Colonic mucosa (tissue), 4 donors: ENCODE measurements at places on chromosomes 16 and 17.

- H3K4me3 ChIP-seq: peak overlapping the region; percentile 86
- H3K36me3 ChIP-seq: peaks cover 10% of the 10 kb centered on the region
- peak overlapping the region; percentile 78 for H3K27ac ChIP-seq
Observed at GRCh38 chr17:39926588-39927100, 757 bp downstream of the ORMDL3 start.

- H3K36me3 ChIP-seq: no peaks in the 10 kb centered on the region
- no peaks in the 10 kb centered on the region for H3K4me1 ChIP-seq
- peak; percentile 38 for DNase-seq
- H3K4me3 ChIP-seq: no peak overlapping the region
Observed at GRCh38 chr16:22614271-22614947, 103.7 kb downstream of the NPIPB5 start.

DNA sequence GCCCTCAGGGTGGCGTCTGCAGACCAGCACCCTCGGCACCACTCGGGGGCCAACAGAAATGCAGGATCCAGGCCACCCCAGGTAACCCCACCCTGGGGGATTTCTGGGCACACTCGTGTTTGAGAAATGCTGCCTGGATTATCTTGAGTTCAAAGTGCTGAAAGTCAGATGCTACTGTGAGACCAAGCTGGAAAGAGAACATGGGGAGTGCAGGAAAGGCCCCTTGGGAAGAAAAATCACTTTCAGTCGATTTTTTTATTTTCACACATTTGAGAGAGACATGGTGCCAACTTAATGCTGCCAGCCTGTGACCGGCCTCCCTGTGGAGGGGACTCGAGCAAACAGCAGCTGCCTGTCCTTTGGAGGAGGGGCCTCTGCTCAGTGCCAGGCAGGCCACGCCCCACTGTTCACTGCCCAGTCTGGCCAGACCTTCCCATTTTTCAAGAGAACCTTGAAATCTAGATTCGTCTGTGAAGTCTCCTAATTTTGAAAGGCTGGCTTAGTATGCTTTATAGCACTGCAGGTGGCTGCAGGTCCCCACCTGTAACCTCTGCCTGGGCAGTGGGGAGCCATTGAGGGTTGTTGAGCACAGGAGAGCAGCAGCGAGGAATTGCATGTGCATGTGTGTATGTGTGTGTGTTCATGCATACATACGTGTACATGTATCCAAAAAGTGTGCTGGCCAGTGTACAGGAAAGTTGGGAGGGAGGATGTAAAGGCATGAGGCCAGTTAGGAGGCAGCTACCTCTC lies 70.7 kb upstream of the PLCG2 start:
- H3K27me3 ChIP-seq: no peaks in the 10 kb centered on the region
- H3K4me1 ChIP-seq: peaks cover 17% of the 10 kb centered on the region
- peak overlapping the region; percentile 65 for H3K27ac ChIP-seq
- no peak overlapping the region for H3K4me3 ChIP-seq

- no peaks in the 10 kb centered on the region for H3K36me3 ChIP-seq
- H3K27me3 ChIP-seq: no peaks in the 10 kb centered on the region
- H3K4me3 ChIP-seq: no peak overlapping the region
- H3K27ac ChIP-seq: no peak overlapping the region
Observed at GRCh38 chr17:53792451-53792850, 30.3 kb upstream of the KIF2B start.

GRCh38 chr17:57987581-57988300 lies at the start of gene VEZF1:
Gene VEZF1 (minus strand): TSS chr17:57988254. CDS start chr17:57988111, 143 bp downstream.
- DNase-seq: peak; percentile 73
- H3K4me3 ChIP-seq: peak within 1 kb of the TSS; percentile 86
- H3K36me3 ChIP-seq: no peaks in the 10 kb centered on the region
- peaks cover 7% of the 10 kb centered on the region for H3K4me1 ChIP-seq
- H3K27me3 ChIP-seq: no peaks in the 10 kb centered on the region
- peak within 1 kb of the TSS; percentile 96 for H3K27ac ChIP-seq

- H3K27me3 ChIP-seq: no peaks in the 10 kb centered on the region
- H3K36me3 ChIP-seq: no peaks in the 10 kb centered on the region
- DNase-seq: no peak
- no peak overlapping the region for H3K27ac ChIP-seq
Observed at GRCh38 chr17:63162406-63163157, 196.5 kb downstream of the TANC2 start.

DNA sequence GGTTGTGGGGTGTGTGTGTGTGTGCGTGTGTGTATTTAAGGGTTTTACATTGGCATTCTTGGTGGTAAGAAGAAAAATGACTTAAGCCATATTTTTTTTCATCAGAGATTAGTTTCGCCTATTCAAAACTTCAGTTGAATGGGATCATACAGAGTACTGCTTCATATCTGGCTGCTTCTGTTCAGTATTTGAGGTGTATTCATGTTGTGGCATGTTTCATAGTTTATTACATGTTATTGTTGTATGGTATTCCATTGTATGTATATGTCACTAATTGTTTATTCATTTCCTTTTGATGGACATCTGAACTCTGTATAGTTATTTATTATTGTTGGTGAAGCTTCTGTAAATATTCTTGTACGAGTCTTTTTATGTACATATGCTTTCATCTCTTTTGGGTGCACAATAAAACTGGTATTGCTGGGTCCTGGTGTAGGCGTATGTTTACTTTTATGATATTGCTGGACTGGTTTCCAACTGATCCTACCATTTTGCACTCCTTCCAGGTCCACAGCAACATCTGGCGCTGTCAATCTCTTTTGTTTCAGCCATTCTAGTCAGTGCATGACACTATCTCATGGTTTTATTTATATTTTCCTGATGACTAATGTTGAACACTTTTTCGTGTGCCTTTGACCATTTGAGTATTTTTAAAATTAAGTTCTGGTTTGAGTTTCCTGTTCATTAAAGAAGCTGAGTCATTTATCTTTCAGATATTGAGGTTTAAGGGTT lies 77.4 kb upstream of the MAF start:
- H3K27ac ChIP-seq: no peak overlapping the region
- no peaks in the 10 kb centered on the region for H3K4me1 ChIP-seq
- DNase-seq: no peak

GRCh38 chr17:31211352-31212012 lies 85.6 kb downstream of the OMG start:
- no peaks in the 10 kb centered on the region for H3K36me3 ChIP-seq
- H3K27me3 ChIP-seq: no peaks in the 10 kb centered on the region
- no peak overlapping the region for H3K4me3 ChIP-seq
- H3K27ac ChIP-seq: no peak overlapping the region
- no peak for DNase-seq

GRCh38 chr16:3152277-3152990 lies 17.6 kb downstream of the ZNF213 start:
- peak; percentile 95 for DNase-seq
- H3K4me1 ChIP-seq: peaks cover 5% of the 10 kb centered on the region

- peak overlapping the region; percentile 18 for H3K4me3 ChIP-seq
- H3K27ac ChIP-seq: peak overlapping the region; percentile 35
- no peaks in the 10 kb centered on the region for H3K36me3 ChIP-seq
- no peaks in the 10 kb centered on the region for H3K27me3 ChIP-seq
Observed at GRCh38 chr17:35540589-35541404, 3.3 kb upstream of the SLFN12L start.

DNA sequence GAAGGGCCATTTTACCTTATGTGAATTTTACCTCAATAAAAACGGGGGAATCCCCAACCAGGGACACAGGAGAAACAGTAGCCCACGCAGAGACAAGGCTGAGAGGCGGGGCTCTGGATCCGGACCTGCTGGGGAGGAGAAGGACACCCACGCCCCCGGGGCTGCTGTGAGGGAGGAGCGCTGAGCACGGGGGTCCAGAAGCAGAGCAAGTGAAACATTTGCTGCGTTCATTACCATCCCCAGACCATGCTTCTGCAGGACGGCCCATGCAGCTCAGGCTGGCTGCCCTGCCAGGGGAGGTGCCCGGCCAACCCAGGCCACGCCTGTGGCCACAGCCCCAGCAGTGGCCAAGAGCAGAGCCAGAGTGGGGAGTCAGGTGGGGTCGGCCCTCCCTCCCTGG lies 50.0 kb downstream of the KCNJ18 start:
- no peaks in the 10 kb centered on the region for H3K27me3 ChIP-seq
- H3K4me3 ChIP-seq: no peak overlapping the region
- no peak overlapping the region for H3K27ac ChIP-seq
- H3K4me1 ChIP-seq: no peaks in the 10 kb centered on the region
- DNase-seq: no peak

GRCh38 chr16:6672507-6672906 lies 660.1 kb upstream of the RBFOX1 start:
- no peaks in the 10 kb centered on the region for H3K27me3 ChIP-seq
- no peak for DNase-seq

DNA sequence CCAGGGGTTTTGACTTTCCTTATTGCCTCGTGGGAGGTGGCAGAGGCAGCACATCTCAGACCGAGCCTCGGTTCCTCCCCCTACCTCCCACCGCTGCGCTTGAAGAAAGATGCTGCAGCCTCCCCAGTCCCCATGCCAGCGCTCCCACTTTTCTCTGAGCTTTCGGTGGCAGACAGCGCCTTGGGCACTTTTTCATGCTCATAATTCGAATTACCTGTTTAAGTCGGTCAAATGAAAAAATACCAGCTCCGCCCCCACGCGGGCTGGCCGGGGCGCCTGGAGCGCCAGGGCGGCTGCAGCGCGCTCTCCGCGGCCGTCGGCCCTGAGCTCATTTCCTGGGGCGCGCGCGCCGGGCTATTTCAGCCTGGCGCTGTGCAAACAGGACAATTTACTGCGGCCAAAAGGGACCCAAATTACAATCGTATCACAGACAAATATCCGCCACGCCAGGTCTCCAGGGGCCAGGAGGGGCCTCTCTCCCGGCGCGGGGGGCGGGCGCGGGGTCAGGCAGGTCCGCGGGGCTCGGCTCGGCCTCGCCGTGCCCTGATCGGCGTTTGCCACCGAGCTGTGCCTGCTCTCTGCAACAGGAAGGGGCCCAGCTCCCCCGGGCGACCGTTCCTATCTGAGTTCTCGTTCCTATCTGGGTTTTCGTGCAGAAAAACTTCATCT lies 45.0 kb downstream of the SOST start:
- no peaks in the 10 kb centered on the region for H3K36me3 ChIP-seq
- DNase-seq: peak; percentile 27
- H3K4me3 ChIP-seq: peak overlapping the region; percentile 17
- H3K27ac ChIP-seq: no peak overlapping the region
- peaks cover 5% of the 10 kb centered on the region for H3K4me1 ChIP-seq

- H3K27ac ChIP-seq: no peak overlapping the region
- DNase-seq: no peak
- H3K36me3 ChIP-seq: peaks cover 4% of the 10 kb centered on the region
- H3K27me3 ChIP-seq: no peaks in the 10 kb centered on the region
- H3K4me1 ChIP-seq: no peaks in the 10 kb centered on the region
Observed at GRCh38 chr17:5329784-5330557, 47.9 kb downstream of the RABEP1 start.

DNA sequence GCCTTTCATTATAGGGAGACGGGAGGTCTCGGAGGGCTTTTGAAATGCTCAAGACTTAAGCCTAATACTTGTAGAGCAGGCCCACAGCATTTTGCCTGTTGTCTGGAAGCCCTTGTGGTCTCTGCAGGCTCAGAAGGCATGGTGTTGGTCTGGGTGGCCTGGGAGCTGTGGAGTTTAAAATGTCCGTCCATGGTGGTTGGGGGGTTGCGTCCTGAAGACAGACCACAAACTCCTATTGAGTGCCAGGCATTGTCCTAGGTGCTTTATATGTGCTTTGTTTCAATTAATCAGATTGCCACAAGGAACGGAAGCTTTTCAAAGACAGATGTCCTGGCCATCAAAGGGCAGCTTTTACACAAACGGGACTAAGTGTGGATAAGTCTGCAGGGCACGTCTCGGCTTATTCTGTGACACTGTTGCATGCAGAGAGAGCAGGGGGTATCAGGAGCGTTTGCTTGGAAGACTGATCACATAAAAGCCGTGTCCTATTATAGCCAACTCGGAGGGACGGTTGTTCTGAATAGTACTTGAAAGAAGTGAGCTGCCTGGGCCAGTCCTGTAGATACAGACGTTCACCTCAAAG lies 7.8 kb downstream of the NTN1 start:
- DNase-seq: no peak
- no peak overlapping the region for H3K27ac ChIP-seq
- no peak overlapping the region for H3K4me3 ChIP-seq
